ENCODE measurements at places on chromosomes 7 and 10.

DNA sequence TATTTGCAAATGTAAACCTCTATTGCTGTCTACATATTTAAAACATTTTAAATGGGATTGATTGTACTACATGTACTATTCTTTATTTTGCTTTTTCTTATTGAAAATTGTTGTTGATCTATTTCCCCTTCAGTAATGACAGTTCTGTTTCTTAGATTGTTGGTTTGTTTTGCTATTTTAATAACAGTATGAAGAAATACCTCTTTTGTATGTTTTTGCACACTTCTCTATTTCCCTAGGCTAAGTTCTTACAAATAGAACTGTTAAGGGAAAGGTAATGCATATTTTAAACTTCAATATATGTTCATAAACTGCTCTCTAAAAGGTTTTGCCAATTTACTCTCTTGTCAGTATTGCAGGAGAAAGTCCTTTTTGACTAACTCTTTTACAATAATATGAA lies 195.0 kb upstream of the PRPS1L1 start:
- DNase-seq = no peak

DNA sequence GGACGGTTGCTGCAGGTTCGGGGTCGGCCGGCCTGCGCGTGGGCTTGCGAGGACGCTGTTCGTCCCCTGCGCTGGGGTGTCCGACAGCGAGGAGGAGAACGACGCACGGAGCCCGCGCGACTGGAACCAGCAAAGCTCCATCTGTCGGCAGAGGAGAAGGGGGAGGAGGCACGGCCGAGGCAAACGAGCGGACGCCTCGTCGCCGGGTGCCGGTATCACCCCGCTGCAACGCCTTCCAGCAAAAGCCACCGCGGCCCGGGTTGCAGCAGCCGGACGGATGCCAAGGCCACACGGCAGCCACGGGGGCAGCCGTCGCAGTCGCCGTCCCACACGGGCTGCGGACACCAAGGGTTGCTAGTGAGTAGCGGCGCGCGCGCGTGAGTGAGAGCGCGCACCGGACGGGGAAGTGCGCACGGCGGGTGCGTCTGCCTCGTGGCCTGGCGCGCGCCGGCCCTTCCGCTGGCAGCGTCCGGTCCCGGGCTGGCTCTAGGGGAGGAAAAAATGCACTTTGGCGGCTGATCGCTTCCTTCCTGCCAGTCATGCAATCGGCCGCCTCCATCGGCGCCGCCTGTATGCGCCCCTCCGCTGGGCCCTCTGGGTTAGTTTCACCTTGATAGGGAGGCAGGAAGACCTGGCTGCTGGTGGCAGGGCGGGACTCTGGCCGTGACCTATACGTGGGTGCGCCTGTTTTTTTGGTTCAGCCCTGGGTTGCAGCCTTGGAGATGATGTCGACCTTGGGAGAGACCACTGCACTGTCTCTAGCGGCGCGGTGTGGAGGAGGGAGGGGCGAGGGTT lies 434 bp downstream of the STAMBPL1 start:
- DNase-seq = no peak

GRCh38 chr10:9140373-9140772 lies 1085.9 kb downstream of the GATA3 start:
- no peak for DNase-seq

DNA sequence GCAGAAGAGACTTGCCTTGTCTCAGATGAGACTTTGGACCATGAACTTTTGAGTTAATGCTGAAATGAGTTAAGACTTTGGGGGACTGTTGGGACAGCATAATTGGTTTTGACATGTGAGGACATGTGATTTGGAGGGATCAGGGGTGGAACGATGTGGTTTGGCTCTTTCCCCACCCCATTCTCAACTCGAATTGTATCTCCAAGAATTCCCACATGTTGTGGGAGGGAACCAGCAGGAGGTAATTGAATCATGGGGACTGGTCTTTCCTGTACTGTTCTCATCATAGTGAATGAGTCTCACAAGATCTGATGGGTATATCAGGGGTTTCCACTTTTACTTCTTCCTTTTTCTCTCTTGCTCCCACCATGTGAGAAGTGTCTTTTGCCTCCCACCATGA lies 229.7 kb upstream of the KCND2 start:
- DNase-seq = no peak

- peak; percentile 66 for DNase-seq
These were observed 30.8 kb downstream of the SLC16A9 start for GRCh38 chr10:59678884-59679301.

DNA sequence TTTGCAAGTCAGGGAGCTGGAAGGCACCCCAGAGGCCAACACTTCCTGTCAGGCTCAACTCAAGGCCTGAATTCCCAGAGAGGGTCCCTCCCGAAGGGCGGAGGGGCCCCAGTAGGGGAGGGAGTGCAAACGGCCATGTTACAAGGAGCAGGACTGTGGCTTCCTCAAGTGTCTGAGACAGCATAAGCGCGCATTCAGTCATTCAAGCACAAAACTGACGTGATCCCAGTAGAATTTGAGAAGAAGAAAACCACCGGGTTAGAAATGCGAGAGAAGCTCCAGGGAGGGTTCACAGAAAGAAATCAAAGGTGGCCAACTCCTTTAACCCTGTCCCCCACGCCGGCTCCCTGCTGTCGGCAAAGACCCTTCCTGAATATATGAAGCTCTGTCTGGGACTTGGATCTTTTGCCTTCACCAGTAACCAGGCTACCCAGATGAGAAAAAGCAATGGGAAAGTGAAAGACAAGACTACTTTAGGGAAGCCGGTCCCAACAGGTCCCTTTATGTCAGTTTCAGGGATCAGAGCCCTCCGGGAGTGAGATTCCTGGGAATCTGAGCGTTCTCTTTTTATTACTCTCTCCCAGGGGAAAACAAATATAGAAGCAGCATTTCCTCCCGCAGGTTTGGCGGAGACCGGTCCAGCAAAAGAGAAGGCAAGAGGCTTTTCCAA lies 1.3 kb downstream of the AFAP1L2 start:
- no peak for DNase-seq

DNA sequence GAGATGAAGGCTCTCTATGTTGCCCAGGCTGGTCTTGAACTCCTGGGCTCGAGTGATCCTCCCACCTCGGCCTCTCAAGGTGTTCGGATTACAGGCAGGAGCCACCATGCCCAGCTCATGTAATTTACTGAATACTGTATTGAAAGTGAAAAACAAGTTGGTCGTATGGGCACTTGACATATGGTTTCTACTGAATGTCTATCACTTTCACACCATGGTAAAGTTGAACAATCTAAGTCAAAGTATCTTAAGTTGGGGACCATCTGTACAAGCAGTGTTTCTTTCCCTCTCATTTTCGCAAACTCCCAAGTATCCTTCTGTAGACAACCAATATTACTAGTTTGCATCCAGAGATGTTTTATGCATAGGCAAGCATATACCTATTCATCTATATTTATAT lies 116.6 kb downstream of the TMEM178B start:
- DNase-seq = no peak

DNA sequence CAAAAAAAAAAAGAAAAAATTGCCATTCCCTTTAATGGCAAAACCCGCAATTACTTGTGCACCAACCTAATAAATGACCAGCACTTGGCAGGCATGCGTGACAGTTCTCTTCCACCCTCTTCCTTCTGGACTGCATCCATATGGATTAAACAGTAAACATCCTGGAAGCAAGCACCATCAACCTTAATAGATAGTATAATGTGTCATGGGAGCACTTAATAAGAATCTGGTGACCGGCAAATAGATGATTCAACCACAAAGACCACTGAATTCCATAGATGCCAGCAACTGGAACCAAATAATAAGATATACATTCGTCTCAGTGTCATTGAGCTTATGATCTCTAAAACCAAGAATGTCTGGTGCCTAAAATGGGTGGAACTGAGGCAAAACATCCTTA lies 610.2 kb downstream of the CALN1 start:
- no peak for DNase-seq

- no peak for DNase-seq
These were observed 26.2 kb upstream of the EBLN1 start for GRCh38 chr10:22244001-22244400.

GRCh38 chr7:50865450-50865849 lies 82.8 kb upstream of the GRB10 start:
- no peak for DNase-seq

GRCh38 chr10:6401558-6402348 lies 178.3 kb downstream of the PRKCQ start:
- DNase-seq = peak; percentile 53

GRCh38 chr10:9091530-9092093 lies 1037.1 kb downstream of the GATA3 start:
- no peak for DNase-seq

GRCh38 chr10:112374724-112375541 lies 1.0 kb downstream of the ACSL5 start:
- DNase-seq = no peak

GRCh38 chr10:2576892-2577291 lies 490.5 kb upstream of the PFKP start:
- no peak for DNase-seq

DNA sequence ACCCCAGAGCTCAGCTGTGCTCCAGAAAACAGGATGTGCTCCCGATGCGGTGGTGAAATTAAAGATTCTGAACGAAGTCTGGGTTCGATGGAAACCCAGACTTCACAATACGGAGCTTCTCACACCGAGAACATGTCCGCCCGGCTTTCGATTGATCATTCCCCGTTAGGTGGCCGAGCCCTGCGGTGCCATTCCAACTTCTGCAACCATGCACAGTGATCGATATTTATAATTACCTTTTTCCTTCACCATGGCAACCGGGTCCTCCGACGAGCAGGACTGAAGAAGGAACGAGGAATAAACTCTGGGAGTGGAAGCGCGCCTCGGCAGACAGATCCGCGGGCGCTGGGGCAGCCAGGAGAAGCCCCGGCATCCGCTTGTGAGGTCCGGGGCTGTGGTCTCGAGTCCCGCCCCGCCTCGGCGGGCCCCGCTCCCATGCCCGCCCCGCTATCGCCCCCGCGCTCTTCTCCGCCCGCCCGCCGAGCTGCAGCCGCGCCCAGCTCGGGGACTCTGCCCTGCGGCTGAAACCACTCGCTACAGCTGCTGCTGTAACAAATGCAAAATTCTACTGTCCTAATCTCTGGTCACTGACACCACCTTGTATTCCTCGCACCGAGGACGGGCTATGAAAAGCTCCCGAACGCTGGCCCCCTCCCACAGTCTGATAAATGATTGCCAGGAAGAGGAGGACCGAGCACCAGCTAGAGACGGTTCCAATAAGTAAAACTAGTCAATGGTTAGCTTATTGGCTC lies 26.2 kb downstream of the ABLIM1 start:
- no peak for DNase-seq

DNA sequence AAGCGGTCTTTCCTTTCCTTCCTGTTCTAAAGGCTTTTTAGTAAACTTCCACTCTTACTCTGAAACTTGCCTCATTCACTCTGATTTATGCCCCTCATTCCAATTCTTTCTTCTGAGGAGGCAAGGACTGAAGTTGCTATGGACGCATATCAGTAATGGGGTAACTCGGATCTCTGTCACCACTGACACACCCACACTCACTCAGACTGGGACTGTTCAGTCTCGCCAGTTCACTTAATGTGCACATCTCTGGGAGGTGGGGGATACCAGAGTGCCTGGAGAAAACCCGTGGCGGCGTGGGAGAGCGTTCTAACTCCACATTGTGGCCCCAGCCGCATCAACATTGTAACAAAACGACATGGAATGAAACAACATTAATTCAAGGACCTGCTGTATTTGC lies 1139.3 kb upstream of the CELF2 start:
- no peak for DNase-seq

DNA sequence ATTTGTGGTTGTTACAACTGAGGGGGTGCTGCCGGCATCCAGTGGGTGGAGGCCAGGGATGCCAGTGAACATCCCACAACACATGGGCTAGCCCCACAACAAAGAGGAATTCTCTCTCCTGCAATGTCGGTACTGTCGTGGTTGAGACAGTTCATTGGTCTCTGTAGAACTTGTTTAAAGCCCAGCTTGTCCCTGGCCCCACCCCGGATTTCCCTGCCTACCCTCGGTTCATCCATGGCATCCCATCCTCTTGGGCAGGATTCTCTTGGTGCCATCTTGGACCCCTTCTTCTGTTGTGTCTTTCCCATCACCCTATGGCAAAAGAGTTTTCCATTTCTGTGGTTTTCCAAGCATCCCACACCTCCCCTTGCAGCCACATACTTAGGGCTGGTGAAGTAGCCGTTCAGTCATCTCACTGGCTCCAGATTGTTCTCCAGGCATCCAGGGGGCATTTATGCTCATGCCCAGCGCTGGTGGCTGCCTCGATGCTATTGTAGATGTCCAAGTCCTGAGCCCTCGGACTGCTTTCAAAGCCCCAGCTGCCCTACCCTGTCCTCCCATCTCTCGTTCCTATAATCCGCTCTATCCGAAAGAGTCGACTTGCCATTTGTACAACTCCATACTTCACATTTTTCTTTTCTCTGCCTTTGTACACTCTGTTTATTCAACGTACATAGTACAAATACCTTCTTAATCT lies 39.2 kb downstream of the MGMT start:
- DNase-seq = no peak
